ENCODE measurements at places on chromosomes 11 and 22. TPM values are rescaled to one million over a fixed set of nuclear protein-coding genes. Genes with fewer than 3 reads are reported as not detected.

Gene MYO7A
- total RNA-seq: not detected

Gene PDE3B
- total RNA-seq: 0.16 TPM

Gene C2CD2L
- total RNA-seq: 10.9 TPM

Gene SMIM35
- total RNA-seq: not detected

Gene HPX
- total RNA-seq: 1.4 TPM

Gene ACTN3
- total RNA-seq: not detected

Gene CLCF1
- total RNA-seq: 7.8 TPM

Gene VSIG2
- total RNA-seq: not detected

Gene C11orf52
- total RNA-seq: 0.42 TPM

Gene OR56A1
- not detected for total RNA-seq

Gene SGSM1
- not detected for total RNA-seq

Gene NAV2
- total RNA-seq: 31.4 TPM

Gene OR52I1
- not detected for total RNA-seq

Gene LDHAL6A
- total RNA-seq: not detected

Gene SHANK3
- 4.8 TPM for total RNA-seq

Gene SCGB1D2
- total RNA-seq: not detected

Gene INPP5J
- total RNA-seq: 3.5 TPM

Gene UCP3
- 1.8 TPM for total RNA-seq

Gene HEPHL1
- total RNA-seq: not detected

Gene SLC22A12
- not detected for total RNA-seq

Gene PRAME
- total RNA-seq: not detected

Gene ACCSL
- not detected for total RNA-seq

Gene MIOX
- 1.5 TPM for total RNA-seq
